CD4-positive, alpha-beta T cell treated with Interleukin-15 for 1 hour (primary cell): ENCODE measurements at places on chromosomes 11 and 22.

DNA sequence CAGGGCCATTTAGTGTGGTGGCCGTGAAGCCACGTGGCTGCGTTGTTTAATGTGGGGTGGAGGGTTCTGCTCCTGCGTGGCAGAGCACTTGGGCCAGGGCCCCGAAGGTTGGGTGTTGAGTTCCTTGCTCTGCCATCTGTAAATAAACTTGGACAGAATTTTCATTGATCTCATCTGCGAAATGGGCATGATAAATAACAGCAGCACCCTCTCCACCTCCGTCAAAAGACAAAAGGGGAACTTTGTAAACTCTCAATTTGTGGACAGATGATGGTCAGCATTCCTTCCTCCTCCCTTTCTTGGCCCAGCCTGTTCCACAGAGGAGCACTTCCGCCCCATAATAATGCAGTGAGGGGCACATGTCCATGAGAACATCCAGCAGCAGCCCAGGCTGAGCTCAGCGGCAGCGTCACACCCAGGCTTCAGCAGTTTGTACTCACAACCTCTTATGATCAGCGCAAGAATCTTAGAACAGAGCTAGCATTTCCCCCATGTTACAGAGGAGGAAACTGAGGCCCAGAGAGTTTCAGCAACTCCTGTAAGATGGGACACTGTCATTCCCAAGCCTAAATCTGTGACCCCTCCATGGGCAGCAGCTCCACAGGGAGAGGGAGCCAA, 874.5 kb downstream of the BRD1 start:
- no peak for DNase-seq

DNA sequence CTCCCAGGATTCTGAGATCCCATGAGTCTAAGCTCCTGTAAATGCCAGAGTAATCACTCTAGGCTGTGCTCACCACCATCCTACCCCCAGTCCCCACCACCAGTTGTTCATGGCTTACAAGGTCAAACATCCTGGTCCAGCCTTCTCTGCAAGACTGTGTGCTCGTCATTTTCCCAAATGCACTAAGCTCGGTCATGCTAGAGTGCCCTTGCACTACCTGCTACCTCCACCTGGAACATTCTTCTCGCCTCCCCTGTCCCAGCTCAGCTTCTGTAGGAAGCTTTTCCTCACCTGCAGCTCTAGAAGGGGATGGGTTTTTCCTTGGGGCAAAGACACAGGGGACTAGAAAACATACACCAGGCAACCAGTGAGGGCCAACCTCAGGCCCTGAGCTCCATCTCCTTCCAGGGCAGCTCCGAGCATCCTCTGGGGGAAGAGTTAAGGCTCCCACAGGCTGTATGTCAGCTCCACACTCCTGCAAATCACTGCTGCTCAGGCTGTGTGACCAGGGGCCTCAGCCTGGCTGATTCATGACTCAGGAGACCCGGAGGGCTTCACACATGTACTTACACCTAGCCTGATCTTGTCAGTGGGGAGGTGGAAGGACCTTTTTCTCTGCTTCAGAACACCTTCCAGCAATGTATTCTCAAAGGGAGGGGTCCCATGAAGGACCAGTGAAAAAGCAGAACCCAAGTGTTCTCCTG, 37.2 kb upstream of the CSNK2A3 start:
- no peak for DNase-seq

DNA sequence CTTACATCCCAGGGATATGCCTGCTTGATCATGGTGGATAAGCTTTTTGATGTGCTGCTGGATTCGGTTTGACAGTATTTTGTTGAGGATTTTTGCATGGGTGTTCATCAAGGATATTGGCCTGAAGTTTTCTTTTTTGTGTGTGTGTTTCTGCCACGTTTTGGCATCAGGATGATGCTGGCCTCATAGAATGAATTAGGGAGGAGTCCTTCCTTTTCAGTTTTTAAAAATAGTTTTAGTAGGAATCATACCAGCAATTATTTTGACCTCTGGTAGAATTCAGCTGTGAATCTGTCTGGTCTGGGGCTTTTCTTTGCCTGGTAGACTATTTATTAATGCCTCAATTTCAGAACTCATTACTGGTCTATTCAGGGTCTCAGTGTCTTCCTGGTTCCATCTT, 362.4 kb downstream of the JRKL start:
- DNase-seq: no peak

DNA sequence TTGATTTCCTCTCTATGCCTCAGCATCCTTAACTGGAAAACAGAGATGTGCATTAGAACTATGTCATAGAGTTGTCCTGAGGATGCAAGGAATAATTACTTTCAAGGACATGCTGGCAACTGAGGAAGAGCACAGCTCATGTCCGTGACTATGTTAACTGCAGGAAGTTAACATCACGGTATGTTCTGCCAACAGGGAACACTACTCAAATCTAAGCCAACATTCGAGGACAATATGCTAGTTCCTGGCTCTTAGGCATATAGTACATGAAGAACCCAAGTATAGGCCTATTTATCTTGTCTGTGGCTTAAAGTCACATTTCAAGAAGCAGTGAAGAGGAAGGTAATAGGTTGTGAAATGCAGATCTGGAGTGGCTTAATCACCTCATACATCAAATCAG, 1032.6 kb downstream of the OPCML start:
- no peak for DNase-seq

DNA sequence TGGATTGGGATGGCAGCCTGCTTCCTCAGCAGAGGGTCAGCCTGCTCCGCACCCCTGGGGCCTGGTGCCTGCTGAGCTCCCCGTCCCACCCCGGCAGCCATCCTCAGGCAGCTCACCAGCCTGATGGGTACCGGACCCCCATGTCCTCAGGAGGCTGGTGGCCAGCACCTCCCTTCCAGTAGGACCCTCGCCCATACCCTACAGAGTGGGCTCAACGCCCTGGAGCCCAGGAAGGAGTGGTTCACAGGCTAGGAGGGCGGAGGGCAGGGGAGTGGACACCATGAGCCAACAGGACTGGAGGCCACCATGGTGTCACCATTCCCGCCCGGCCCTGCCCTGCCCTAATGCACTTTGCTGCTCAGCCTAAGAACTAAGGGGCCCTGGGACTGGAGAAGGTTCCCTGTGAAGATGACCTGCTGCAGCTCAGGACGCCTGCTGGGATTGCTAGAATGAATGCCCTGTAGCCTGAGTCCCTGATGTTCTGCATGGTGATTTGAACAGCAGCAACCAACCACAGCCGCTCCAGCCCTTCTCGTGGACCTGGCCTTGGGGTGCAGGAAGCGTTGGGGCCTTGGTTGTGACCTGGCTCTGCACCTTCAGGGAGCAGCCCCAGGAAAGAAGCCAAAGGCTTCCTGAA, 1080.8 kb downstream of the BRD1 start:
- no peak for DNase-seq
